Activated CD4-positive, alpha-beta memory T cell treated with anti-CD3 and anti-CD28 coated beads for 36 hours (primary cell): ENCODE measurements at places on chromosomes 12 and 14. TPM values are rescaled to one million over a fixed set of nuclear protein-coding genes. Genes with fewer than 3 reads are reported as not detected.

DNA sequence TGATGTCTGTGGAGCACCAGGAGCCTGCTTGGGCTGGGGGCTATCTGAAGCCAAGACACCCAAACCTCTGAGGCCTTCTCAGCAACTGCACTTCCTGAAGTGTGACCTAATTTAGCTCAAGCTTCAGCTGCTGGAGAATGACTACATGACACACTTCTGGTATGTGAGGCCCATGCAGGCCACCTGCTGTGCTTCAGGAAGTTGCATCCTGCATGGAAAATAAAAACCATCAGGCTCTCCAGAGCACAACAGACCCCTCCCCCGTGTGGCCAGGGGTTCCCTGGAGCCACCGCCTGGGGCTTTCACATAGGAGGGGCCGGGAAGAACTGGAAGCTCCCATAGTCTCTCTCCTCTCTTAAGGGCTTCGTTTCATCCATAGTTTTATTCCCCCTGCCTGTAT is 217.7 kb downstream of the SLC15A4 start:
- H3K4me1 ChIP-seq: no peaks in the 10 kb centered on the region
- H3K36me3 ChIP-seq: no peaks in the 10 kb centered on the region
- H3K27ac ChIP-seq: no peak overlapping the region
- H3K4me3 ChIP-seq: no peak overlapping the region

GRCh38 chr14:93042968-93043940 is 72.5 kb downstream of the ITPK1 start:
- no peaks in the 10 kb centered on the region for H3K36me3 ChIP-seq
- peaks cover 12% of the 10 kb centered on the region for H3K4me1 ChIP-seq
- H3K27me3 ChIP-seq: no peaks in the 10 kb centered on the region

DNA sequence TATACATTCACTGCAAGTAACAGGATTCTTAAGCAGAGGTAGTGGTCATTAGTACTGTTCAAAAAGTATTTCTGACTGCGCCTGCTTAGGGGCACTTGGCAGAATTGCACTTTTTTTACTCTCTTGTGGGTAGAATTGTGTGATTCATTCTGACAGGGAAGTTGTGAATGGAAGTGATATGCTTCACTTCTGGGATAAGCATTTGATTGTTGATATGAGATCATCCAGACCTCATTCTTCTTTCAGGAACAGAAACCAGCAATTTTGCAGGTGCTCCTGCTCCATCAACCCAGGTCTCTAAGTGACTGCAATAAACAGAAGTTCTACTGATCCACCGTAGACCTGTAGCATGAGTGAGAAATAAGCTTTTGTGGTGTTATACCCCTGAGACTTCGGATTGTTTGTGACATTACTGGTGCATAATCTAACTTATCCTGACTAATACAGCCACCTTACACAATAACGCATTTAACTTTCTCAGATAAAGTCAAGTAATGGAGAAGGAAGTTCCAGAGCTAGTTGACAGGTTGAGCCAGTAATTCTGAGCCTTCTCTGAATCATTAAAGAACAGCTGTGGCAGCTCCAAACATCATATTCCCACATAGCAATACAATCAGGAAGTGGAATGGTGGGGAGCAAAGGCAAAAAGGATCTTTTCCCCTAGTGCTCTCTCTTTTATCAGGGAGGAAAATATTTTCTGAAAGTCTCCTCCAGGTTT is 387.9 kb downstream of the SYT1 start:
- no peaks in the 10 kb centered on the region for H3K36me3 ChIP-seq
- no peak overlapping the region for H3K27ac ChIP-seq
- H3K4me3 ChIP-seq: no peak overlapping the region
- H3K4me1 ChIP-seq: no peaks in the 10 kb centered on the region
- no peaks in the 10 kb centered on the region for H3K27me3 ChIP-seq
- no peak for DNase-seq

DNA sequence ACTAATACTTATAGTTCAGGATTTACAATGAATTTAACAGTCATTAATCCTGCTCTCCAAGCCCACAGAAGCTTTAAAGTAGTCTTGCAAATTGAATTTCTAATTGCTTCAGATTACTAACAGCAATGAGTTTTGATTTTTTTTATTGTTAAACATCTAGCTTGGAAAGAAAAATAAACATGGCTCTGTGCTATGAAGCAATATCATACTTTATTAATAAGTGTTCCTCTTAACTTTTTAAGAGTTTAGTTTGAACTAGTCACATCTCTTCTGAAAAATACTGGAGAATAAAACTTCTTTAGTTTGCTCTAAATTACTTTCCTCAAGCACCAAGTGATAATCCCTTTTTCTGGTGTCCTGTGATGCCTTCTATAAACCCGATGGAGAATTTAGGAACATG is 250.2 kb downstream of the TRHDE start:
- H3K27me3 ChIP-seq: no peaks in the 10 kb centered on the region
- H3K4me1 ChIP-seq: no peaks in the 10 kb centered on the region
- no peak for DNase-seq
- H3K36me3 ChIP-seq: no peaks in the 10 kb centered on the region

DNA sequence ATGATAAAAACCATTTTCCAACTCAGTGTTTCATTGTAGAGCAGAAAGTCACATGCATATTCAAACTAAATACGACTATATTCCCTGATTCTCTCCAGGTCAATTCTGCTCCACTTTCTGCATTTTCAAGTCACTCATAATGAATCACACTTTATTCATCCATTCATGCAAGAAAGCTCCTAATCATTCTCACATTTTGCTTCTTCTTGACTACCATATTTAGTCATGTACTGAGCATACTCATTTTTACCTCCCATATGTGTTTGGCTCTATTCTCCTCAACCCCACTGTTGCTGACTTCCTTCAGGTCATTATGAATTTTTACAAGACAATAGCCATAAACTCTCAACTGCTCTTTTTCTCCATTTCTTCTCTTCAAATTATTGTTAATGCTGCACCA is 43.4 kb upstream of the PIK3C2G start:
- H3K4me1 ChIP-seq: no peaks in the 10 kb centered on the region
- no peak overlapping the region for H3K4me3 ChIP-seq
- H3K27ac ChIP-seq: no peak overlapping the region

- H3K27me3 ChIP-seq: peaks cover 9% of the 10 kb centered on the region
- DNase-seq: no peak
- no peaks in the 10 kb centered on the region for H3K36me3 ChIP-seq
- H3K27ac ChIP-seq: no peak overlapping the region
These were observed 209.9 kb upstream of the HMGA2 start for GRCh38 chr12:65614259-65614889.

GRCh38 chr14:45587142-45587541 is 334.1 kb upstream of the MIS18BP1 start:
- no peak for DNase-seq
- no peak overlapping the region for H3K4me3 ChIP-seq
- no peak overlapping the region for H3K27ac ChIP-seq
- no peaks in the 10 kb centered on the region for H3K36me3 ChIP-seq
- H3K4me1 ChIP-seq: no peaks in the 10 kb centered on the region

GRCh38 chr14:50025776-50026175 is 90.6 kb downstream of the VCPKMT start:
- peaks cover 32% of the 10 kb centered on the region for H3K4me1 ChIP-seq
- H3K4me3 ChIP-seq: no peak overlapping the region
- H3K27ac ChIP-seq: no peak overlapping the region

GRCh38 chr12:12425616-12426015 is 68.7 kb downstream of the BORCS5 start:
- no peak for DNase-seq
- H3K4me1 ChIP-seq: peaks cover 54% of the 10 kb centered on the region
- H3K36me3 ChIP-seq: peaks cover 46% of the 10 kb centered on the region
- H3K27me3 ChIP-seq: no peaks in the 10 kb centered on the region

The EPYC gene
- not detected for total RNA-seq
